ENCODE measurements at places on chromosomes 2 and 18.

GRCh38 chr18:79488311-79489050, 92.8 kb downstream of the NFATC1 start:
- DNase-seq = no peak

DNA sequence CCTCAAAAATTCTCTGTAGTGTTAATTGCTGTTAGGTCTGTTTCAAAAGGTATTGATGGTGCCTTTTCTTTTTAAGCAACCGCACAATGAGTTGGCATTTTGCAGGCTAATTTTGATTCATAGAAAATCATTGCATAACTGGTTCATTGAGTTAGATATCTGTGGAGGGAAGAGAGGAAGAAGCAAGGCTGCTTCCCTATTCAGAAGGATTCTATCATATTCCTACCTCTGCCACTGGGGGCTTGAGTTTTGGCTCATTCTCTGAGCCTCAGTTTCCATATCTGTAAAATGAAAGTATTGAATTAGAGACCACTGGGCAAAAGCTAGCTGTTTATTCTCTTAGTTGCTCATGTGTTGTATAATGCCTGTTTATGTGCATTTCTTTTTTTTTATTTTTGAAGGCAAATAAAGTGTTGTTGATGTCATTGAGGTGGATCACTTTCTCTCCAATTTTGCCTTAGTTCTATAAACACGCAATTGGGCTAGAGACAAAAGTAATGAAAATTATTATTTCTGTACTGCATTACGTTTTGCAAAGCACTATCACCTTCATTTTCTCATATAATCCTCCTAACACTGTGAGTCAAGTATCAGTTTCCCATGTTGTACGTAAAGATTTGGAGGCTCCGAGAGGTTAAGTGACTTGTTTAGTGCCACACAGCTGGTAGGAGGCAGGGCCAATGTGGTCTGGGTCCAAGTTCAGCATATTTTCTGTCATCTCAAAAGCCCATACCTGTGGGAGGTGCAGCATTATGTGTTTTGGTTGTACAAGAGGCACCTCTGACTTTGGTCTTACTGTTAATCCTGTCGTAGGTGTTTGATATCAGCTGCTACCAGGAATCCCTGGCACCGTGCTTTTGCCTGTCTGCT, 5.9 kb downstream of the TRIB2 start:
- DNase-seq = no peak

DNA sequence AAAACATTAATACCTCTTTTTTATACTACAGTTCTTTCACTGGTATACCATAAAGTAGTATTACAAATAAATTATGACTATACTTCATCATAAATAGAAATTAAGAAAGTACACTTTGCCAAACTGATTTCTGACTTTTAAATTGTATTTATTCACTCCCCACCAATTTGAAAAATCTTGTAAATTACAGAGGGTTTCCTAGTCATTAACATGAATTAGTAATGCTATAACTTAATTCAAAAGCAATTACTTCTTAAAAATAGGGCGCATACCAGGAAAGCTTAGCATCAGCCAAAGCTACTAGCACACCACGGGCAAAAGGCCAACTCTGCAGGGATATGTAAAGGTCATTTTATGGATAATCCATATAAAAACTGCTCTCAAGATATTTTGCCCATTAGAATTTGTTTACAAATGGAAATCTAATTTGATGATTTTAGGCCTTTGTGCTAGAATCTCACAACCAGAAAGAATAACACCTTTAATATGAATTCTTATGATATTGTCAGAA, 142.3 kb downstream of the PIGN start:
- no peak for DNase-seq

GRCh38 chr2:67646714-67647333, 249.7 kb downstream of the ETAA1 start:
- no peak for DNase-seq

GRCh38 chr2:146874260-146874658, 970.6 kb upstream of the ACVR2A start:
- DNase-seq = no peak

GRCh38 chr18:58403799-58404455, 225.0 kb downstream of the ALPK2 start:
- DNase-seq = no peak

DNA sequence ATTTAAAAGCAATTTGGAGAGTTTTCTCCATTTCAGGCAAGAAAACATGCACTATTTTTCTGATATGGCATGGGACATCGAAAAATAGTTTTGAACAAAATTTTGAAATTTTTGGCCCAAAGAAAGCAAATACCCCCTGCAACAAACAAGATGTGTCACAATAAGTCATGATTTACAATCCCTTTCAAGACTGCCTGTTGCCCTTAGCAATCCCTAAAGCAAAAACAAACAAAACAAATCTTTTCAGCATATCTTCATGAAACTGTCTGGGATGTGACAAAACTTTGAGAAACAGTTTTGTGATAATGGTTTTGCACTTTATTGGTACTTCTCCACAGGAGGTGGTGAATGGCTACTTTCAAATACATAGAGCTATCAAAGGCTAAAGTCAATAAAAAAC, 1888.7 kb upstream of the PIK3C3 start:
- DNase-seq = no peak

- DNase-seq = no peak
Measured at GRCh38 chr2:80896576-80896975, 592.0 kb upstream of the LRRTM1 start.

DNA sequence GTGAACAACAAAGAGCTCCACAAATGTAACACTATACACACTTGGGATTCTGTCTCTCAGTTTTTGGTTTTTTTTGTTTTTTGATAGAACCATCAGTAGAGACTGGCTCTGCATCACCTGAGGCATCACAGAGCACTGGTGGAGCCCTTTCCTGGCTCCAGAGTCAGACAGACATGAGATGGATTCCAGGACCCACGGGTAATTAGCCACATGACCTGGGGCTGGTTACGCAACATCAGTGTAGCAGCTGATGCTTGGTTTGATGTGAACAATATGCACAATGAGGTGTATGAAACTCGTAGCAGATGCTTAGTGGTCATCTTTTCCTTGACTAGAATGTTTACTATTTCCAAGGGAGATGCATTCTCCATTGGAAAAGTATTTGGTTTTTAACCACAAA, 40.7 kb downstream of the CMPK2 start:
- DNase-seq = no peak

DNA sequence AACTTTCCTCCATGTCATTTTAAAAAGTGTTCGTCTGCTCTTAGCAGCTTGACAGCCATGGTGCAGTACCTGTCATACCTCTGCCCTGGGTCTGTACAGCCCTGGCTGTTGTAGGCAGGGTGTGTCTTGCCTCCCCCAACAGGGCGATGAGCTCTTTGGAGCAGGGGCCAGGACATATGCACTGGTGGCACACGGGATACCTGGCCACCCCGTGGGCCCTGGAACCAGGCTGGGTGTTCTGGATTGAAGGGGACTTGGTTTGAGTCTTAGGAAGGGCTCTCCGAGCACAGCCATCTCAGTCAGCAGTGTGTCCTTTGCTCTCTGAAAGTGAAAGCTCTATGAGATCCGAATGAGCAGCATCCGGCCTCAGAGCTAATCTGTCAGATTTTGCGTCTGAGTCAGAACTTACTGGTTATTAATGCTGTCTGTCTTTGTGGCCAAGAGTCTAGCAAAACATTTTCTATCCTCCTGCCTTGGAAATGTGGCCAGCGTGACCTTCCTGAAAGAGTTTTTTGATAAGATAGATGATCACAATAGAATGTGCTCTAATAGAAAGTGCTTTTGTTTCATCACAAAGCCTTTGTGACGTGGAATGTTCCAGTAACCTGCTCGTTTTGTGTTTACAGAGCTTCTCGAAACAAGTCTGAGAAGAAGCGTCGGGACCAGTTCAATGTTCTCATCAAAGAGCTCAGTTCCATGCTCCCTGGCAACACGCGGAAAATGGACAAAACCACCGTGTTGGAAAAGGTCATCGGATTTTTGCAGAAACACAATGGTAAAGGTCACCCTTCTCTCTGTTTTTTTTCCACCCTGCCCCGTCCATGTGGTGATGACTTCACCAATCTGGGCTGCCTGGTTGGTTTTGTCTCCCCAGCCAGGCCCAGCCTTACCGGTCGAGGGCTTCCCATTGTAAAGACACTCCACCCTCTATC, 77.3 kb upstream of the RPL31 start:
- DNase-seq = no peak
